ENCODE measurements at places on chromosomes 2 and 18.

GRCh38 chr2:112640800-112641675, 4.7 kb upstream of the SLC20A1 start:
- DNase-seq = no peak

- DNase-seq = no peak
Observed at GRCh38 chr2:240972201-240972600, 26.2 kb upstream of the SNED1 start.

DNA sequence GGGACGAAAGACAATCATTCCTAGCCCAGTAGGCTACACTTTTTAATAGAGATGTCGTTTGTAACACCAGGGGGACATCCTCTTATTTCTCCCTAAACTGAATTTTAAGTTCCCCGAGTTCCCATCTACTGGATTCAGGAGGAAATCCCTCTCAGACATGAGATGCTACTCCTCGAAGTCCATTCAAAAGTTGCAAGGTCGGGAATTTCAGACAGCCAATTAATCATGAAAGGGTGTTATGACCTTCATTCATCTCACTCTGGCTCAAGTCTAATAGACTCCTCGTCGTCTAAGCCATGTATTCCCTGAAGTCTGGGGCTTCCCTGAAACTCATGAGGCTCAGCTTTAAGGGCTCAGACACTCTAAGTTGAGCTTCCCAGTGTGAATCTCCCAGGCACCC, 1.2 kb upstream of the DSC3 start:
- DNase-seq = no peak

DNA sequence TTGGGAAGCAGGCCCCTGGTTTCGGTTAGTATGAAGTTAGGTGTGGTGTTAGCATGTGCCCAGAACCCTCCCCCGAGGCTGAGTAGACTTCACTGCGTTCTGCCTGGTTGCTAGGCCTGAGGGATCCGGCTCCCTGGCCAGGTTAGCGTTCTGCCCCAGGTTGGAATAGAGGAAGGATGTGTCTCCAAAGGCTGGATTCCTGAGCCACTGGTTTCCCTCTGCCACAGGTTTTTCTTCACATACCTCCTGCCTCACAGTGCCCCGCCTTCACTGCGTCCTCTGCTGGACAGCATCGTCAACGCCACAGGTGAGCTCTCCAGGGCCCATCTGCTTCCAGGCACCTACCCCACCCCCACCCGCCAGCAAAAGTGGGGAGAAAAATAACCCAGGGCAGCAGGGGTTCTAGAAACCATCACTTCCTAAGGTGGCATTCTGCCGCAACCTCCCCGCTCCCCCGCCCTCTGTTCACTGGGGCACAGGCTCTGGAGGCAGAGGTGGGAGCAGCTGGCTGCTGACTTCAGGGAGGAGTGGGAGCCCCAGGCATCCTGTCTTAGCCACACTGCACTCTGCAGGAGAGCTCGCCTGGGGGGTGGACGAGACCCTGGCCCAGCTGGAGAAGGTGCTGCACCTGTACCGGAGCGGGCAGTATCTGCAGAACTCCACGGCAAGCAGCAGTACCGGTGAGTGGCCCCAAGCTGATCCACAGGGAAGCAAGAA, 7.1 kb downstream of the PKDCC start:
- DNase-seq = no peak

GRCh38 chr18:62081761-62082294, 105.0 kb downstream of the PIGN start:
- no peak for DNase-seq

DNA sequence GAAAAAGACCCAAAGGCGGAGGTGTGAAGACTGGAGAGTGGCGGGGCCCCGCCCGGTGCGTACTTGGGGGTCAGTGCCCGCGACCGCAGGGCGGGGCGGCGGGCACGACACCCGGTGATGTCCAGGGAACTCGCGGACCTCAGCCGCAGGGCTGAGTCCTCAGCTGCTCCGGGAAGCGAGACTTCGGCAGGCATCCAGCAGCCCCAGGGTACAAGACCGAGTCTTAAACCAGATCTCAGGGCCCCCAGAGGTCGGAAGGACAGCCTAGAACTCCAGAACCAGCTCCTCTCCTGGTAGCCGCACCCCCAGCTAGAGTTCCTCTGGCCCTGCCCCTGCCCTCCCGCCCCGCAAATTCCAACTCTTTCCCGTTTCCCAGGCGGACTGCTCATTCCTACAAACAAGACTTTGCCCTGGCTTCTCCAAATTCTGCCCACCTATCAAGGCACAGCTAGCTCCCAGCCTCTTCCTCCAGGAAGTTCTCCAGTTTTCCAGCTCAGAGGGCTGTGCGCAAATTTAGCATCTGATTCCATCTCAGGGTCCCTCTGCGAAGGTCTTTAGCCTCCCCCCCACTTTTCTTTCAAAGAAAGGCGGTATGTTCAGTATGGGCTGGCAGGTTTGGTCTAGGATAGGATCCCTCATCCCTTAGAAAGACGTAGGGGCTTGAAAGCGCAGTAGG, 26.0 kb upstream of the NOTO start:
- DNase-seq = no peak

- no peak for DNase-seq
Observed at GRCh38 chr2:44941551-44942234, at the start of gene SIX3. Gene SIX3, plus strand, starts transcription at chr2:44941702. Its CDS starts 403 bp downstream, at chr2:44942105.

- DNase-seq = peak; percentile 1
Observed at GRCh38 chr2:174076975-174077374, 111.8 kb upstream of the SP3 start.

DNA sequence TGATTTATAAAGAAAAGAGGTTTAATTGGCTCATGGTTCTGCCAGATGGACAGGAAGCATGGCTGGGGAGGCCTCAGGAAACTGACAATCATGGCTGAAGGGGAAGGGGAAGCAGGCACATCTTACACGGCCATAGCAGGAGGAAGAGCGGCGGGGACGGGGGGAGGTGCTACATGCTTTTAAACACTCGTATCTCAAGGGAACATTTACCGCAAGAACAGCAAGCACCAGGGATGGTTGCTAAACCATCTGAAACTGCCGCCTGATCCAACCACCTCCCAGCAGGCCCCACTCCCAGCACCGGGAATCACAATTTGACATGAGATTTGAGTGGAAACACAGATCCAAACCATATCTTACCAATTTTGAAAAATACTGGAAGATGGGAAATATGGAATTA, 362.8 kb downstream of the FBXO15 start:
- DNase-seq = no peak

- DNase-seq = no peak
Observed at GRCh38 chr2:37224063-37224462, 7.3 kb downstream of the CEBPZ start.

GRCh38 chr2:11177871-11178690, 22.8 kb downstream of the SLC66A3 start:
- DNase-seq = no peak

DNA sequence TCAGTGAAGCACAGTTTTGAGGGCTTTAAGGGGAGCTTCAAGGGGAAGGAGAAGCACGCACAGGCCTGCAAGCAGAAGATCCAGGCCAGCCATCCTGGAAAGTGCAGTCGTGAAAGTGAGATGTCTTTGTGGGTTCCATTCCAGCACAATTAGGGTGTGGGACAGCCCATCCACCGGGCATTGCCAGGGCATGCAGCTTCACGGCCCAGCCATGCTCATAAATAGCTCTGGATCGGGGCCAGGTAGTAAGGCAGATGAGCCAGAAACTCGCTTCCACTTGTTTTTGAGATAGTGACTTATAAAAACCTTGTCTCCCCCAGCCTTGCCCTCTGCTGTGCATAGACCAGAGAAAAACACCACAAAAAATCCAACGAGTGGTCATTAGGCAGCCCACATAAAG, 21.0 kb downstream of the KDSR start:
- DNase-seq = no peak

DNA sequence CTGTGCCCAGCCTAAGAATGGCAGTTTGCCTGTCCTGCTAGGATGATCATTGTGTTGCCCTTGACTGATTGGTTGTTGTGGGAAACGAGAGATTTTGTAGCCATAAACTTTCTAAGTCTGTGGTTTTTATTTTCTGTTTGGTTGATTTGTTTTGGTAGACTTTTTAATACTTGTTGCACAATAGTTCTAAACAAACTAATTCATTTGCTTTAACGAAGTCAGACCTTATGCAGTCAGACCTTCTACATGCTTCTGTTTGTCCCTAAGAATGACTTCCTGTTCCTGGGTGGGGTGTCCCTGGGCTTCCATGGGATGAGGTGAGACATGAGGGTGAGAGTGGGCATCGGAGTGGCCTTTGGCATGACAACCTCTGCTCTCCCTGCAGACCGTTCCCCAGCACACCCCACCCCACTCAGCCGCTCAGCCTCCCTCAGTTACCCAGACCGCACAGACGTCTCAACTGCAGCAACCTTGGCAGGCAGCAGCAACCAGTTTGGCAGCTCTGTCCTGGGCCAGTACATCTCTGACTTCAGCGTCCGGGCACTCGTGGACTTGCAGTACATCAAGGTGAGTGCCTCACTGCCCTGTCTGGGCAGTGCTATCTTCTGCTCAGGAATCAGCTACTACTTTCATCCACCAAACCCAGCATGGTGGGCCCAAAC, 7.8 kb upstream of the CNNM3 start:
- DNase-seq = no peak

GRCh38 chr2:112322919-112323318, 47.5 kb downstream of the ZC3H6 start:
- DNase-seq = no peak

GRCh38 chr2:200138391-200139124, 167.9 kb upstream of the SPATS2L start:
- no peak for DNase-seq

DNA sequence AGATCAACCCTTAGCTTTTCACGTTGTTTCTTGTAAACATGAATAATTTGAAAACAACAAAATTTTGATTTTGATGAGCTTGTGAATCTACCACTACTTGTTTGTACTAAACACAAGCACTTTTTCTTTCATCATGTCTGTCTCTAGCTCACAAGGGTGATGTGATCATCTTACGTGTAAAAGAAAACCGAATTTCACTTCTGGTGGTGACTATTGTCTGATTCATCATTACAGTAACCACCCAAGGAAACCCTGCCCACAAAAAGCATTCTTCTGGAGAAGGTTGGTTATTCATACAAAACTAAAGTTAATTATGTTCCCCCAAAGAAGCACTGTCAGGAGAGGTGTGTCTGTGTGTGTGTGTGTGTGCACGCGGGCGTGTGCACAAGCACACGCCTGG, 285.4 kb downstream of the ZNF516 start:
- DNase-seq = no peak

DNA sequence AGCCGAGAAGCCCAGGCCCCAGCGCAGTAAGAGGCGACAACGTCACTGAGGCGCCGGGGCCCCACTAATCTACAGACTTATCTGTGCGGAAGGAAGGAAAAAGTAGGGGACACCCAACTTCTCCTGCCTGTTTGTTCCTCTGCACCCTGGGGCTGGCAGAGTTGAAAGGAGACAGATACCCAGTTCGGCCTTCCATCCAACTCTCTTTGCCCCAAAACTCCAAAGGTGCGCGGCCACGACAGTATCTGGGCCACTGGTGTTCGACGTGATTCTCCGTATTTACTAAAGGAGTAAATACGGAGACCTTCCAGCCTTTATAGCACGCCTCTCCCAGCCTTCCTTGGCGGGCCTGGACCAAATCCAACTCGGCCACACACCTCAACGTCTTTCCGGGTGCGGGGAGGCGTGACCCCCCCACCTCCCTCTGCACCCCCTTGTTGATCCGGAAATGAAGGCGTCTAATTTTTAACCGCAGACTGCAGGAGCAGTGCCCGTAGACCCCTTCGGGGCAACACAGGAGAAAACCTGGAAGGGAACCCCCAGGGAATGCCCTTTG, 1.6 kb downstream of the SMAD7 start:
- no peak for DNase-seq

DNA sequence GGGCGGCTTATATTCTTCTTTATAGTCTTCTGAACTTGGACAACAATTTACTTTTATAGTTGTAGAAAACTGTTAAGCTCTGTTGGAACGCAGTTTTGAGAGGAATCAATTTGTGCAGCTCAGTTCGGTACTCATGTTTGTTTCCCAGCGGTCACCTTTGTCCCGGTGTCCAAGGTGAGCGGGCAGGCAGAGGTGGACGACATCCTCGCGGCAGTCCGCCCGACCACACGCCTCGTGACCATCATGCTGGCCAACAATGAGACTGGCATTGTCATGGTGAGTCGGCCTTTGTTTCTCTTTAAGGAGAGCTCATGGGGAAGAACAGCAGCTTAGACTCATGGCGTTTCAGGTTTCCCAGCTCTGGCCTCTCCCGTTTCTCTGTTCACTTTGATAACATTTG, 18.6 kb upstream of the ESPNL start:
- no peak for DNase-seq

DNA sequence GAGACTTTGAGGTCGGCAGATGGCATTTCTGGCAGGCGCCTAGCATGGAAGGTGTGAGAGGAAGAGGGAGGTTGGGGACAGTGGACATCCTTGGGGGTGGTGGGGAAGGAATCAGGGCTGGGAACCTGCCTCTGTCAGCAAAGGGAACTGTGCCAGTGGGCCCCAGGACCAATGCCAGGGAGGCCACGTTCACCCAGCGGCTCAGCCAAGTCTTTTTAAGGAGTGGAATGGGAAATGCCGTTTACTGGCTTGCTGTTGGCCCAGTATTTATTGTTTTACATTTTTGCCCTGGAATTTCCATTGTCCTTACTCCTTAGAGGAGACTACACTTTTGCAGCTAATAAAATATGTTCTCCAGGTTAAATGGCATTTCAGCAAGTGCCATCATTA, 135.2 kb downstream of the MCFD2 start:
- DNase-seq = no peak

- DNase-seq = no peak
Observed at GRCh38 chr2:181778621-181779201, 98.4 kb upstream of the NEUROD1 start.

- DNase-seq = no peak
Observed at GRCh38 chr18:47987388-47987699, 56.9 kb upstream of the SMAD2 start.

DNA sequence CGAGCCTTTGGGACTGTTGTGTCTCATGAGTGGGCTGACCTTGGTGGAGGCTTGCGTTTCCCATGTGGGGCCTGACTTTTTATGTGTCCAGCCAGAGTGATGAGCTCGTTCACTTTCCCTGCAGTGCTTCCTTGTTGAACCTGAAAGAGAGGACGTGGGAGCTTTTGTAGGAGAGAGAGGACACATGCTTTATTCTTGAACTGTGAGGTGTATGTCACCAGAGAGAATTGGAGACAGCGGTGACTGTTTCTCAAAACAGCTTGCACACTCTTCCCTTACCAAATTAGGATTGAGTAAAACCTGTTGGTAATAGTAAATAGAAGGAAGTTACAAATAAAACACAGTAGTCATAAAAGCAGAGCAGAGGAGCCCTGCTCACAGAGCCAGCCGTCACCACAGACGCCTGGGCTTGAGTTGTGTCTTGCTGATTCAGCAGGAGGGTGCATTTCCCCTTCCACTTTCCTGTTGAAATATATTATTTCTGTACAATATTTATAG, 60.7 kb downstream of the INPP4A start:
- DNase-seq = no peak

GRCh38 chr2:238897122-238897880, 49.4 kb downstream of the TWIST2 start:
- DNase-seq = no peak

DNA sequence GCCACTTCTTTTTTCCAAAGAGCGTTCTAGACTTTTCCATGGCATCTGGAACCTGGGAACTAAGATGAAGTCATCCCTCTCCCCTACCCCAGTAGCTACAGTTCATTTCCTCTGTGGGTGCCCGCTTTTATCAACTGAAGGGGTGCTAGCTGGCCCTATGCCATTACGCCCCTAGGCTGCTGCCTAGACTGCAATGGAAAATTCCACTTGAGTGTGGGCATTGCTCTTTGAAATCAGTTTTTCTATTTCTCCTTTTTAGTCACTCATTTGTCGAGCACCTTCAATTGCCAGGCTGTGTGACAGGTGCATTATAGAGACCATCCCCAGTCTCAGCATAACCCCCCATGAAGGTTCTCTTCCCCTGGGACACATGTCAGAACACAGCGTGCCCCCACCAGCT, 7.3 kb downstream of the TEX51 start:
- no peak for DNase-seq

Data from NCI-H2029 treated with DMSO at 0.1 percent for 48 hours (cell line).